ENCODE measurements at places on chromosomes 5 and 9.

GRCh38 chr5:16457451-16457850 lies 8.1 kb downstream of the ZNF622 start:
- DNase-seq, result no peak

DNA sequence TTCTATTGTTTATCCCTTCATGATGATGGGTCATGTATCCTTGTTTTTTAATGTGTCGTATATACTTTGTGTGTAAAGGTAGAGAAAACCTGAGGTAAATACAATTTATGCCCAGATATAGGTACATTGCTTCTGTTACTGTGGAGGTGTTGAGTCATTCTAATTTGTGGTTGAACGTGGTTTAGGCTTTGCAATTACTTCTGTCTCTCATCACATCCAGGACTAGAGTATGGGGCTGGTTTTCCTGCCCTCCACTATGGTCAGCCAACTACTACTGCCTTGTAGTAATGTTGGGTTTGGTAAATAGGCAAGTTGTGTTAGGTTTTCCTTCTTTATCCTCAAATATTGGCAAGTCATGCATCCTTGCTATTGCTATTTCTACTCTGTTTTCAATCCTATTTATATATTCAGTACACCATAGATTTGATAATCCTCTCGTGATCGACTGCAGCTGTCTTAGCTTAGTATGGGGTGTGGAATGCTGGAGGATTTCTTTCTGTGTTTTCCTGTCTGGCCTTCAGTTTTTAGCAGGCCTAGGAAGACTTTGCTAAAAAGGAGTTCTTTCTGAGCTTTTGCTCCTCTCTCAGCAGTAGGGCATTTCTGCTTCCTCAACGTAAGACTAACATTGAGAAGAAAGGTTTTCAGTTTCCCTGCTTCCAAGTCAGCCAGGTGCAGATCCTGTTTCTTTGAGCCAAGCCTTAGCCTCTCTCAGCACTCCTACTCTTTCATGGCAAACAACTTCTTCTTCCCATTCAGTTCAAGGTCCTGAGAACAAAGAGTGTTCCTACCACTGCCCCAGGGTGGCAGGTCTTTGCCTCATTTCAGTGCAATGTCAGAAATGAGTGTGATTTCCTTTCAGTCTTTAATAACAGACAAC lies 844.4 kb upstream of the CDH18 start:
- no peak for DNase-seq

GRCh38 chr5:78760366-78760765 lies 111.8 kb upstream of the LHFPL2 start:
- no peak for DNase-seq

- DNase-seq, result no peak
Observed at GRCh38 chr9:29389421-29389820, 1816.1 kb upstream of the C9orf72 start.

- no peak for DNase-seq
Observed at GRCh38 chr5:149288436-149288835, 16.8 kb downstream of the AFAP1L1 start.

DNA sequence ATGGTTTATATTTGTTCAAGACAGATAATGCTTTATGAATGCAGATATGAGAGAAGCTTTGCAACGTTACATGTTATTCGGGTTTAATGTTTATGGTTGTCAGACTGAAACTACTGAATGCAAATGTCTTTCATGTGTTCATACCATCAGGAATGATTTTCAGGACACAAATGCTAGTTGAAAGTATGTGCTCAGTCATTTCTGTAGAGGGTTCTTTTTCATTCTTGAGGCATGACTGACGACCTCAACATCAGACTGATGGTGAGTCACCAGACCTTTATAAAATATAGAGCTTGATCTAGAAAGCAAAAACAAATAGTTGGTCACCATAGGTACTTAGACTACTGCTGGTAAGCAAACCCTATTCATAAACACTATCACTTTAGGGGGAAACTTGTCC lies 287.3 kb upstream of the NUDT12 start:
- no peak for DNase-seq

GRCh38 chr5:149302641-149303040 lies 31.0 kb downstream of the AFAP1L1 start:
- no peak for DNase-seq

Measured in central memory CD4-positive, alpha-beta T cell (primary cell).